ENCODE measurements at places on chromosomes 1 and 21.

GRCh38 chr1:39501666-39502065 is 10.2 kb downstream of the BMP8A start:
- DNase-seq = no peak

- no peak for DNase-seq
Measured at GRCh38 chr1:56453016-56453415, 126.3 kb downstream of the PLPP3 start.

DNA sequence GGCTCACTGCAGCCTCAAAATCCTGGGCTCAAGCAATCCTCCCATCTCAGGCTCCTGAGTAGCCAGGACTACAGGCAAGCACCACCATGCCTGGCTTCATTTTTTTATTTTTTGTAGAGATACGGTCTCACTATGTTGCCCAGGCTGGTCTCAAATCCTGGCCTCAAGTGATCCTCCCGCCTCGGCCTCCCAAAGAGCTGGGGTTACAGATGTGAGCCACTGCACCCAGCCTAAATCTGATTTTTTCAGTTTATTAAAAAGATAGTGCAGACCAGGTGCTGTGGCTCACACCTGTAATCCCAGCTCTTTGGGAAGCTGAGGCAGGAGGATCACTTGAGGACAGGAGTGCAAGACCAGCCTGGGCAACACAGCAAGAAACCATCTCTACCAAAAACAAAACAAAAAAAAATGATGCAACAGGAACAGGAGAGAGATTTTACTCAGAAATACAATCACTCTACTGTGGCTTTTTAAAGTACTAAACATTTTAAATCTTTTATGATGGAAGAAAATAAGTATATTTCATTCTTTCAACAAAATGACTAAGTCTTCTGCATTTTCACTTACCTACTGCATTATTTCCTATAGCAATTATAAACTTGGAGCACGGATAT is 1.9 kb downstream of the PSMG1 start:
- DNase-seq = no peak

DNA sequence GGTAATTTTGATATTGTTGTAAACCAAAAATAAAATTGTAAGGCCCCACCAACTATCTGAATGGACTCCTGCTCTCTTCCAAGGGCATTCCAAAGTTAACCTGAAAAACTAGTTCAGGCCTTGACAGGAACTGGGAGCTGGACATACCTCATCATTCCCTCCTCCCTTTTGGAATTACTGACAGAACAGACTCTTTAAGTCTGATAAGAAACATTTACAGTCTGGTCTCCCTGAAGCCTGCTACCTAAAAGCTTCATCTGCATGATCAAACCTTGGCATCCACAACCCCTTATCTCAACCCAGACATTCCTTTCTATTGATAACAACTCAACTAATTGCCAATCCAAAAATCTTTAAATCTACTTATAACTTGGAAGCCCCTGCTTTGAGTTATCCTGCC is 123.8 kb downstream of the TLR5 start:
- no peak for DNase-seq

GRCh38 chr1:92367496-92367895 is 68.6 kb downstream of the RPAP2 start:
- no peak for DNase-seq

- no peak for DNase-seq
Measured at GRCh38 chr1:179129702-179130473, 48.0 kb downstream of the TOR3A start.

DNA sequence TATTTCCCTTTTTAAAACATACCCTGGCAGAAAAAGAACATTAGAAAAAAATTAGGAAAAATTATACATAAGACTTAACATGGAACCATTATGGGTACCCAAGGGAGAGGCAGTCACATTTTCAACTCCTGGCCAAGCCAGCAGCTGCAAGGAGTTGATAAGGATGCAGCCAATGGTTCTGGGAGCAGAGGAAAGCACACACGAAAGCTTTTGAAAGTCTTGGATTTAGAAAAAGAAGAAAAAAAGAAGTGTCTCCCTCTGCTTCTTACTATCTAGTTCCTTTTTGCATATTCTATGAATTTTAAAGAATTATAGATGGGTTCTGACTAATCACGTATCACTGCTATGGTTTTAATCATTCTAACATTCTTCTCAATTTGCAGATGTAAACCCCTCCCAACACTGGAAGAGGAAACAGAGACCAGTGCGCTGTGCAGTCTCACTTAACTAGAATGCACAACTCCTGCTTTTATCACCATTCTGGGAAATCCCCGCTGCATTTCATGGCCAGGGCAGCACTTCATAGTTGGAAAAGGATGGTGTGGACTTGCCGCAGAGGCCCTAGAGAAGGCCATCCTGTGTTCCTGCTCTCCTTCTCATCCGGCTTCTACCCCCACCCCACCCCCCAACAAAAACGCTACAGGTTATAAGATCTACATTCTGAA is 2.7 kb upstream of the CD58 start:
- DNase-seq = no peak

DNA sequence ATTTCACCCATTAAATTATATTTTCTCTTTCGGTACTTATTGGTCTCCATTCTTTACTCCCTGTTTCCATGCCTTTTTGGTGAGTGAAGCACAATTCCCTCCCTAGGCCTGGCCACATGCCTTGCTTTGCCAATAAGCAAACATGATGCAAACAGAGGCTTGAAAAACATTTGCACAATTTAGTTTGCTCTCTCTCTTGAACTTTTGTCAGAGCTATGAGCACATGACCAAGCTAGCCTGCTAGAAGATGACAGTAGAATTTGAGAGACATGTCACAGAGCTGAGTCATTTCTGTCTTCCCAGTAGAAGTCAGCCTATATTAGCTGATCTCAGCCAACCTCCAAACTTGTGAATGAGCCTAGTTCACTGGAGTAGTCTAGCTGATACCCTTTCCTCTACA is 24.6 kb downstream of the ANGPTL3 start:
- DNase-seq = no peak

DNA sequence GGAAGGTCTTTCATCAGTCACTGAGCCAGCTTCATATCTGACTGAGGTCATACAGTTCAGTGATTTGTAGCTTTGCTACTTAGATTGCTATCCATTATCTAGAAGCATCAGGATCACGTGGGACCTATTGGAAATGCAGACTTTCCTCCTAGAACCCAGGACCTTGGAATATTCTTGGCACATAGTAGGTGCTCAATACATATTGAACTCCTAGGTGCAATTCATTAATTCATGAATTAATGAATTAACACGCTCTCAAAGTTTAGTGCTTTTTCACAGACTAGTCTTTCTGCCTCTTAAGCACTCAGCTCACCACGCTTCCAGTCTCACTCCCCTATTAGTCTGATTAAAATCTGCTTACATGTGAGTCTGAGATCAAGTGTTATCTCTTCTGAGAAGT is 12.1 kb downstream of the METTL18 start:
- no peak for DNase-seq

GRCh38 chr1:214525535-214526019 is 25.8 kb downstream of the PTPN14 start:
- no peak for DNase-seq

- no peak for DNase-seq
Measured at GRCh38 chr1:94095112-94095637, 25.8 kb downstream of the ABCA4 start.

DNA sequence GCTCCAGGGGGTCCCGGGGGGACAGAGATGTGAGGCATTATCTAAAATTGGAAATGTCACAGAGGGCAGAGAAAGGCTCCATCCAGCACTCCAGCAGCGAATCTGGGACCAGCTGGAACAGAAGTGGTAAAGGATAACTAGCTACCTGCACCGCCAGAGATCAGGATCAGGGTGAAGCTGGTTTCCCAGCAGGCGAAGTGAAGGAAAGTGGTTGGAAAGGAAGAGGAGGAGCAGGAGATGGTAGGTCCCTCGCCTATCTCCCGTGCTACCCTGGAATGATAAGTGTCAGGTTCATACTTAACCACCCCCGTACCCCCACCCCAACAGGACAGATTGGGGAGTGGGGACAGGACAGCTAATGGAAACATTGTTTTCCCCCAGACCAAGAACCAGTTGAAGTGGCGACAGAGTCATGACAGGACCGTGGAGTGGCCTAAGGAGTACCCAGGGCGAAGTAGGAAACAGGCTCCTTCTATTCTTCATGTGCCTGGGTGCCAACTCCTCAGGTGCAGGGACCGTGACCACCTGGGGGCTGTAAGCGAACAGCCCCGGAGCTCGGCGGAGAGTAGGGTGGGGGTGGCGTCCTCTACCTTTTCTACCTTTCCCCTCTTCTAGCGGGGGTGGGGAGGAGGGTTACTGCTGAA is 717 bp downstream of the B4GALT3 start:
- no peak for DNase-seq

- DNase-seq = no peak
Measured at GRCh38 chr1:242146652-242147051, 147.8 kb upstream of the MAP1LC3C start.

- no peak for DNase-seq
Measured at GRCh38 chr1:19294638-19295037, 6.1 kb upstream of the AKR7A3 start.

GRCh38 chr1:15974855-15975254 is 1.0 kb downstream of the ZBTB17 start:
- no peak for DNase-seq

- DNase-seq = no peak
Measured at GRCh38 chr21:26451081-26451740, 121.9 kb downstream of the CYYR1 start.

DNA sequence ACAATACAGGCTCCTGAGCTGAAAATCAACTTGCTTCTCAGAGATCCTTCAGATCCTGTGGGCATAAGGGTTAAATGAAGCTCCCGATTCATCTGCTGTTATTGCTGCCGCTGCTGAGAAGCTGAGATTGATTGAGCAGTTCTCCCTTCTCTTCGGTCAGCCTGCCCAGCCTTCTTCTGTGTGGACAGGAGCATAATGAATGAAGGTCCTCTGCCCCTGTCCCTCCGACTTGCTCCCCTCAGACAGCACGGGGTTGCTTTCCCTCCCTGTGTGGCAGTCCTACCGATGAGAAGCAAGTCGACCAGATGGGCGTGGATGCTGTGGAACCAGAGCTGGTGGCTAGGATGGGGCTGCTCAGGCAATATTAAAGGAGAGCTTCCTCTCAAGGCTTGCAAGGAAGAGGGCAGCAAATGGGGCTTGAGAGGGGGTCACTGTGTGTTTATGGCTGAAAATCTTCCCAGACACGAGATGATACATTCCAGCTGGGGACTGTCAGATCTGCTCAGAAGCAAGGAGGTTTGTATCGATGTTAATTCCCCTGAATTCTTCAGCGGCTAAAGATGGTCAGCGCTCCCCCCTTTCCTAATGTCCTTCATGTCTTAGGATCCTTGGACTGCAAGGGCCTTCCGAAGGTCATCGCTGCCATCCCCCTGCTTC is 63.9 kb upstream of the GOLT1A start:
- no peak for DNase-seq

DNA sequence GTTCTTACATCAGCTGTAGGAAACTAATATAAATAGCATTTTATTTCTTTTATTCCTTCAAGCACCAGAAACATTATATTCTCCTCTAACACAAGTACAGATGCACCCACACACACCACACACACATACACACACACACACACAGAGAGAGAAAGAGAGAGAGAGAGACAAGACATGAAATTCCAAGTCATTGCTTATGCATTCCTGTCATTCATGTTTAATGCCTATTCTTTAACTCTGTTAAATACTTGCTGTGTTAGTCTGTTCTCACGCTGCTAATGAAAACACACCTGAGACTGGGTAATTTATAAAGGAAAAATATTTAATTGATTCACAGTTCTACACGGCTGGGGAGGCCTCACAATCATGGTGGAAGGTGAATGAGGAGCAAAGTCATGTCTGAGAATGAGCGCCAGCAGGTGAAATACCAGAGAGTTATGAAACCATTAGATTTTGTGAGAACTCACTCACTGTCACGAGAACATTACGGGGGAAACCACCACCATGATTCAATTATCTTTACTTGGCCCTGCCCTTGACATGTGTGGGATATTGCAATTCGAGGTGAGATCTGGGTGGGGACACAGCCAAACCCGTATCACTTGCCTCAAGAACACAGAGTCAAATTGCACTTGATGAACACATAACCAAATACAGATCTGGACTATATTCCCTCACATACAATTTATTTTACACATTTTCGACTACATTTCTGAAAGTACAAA is 1058.1 kb upstream of the TMPRSS15 start:
- no peak for DNase-seq

GRCh38 chr1:60870269-60870865 is 212.0 kb upstream of the NFIA start:
- DNase-seq = no peak

DNA sequence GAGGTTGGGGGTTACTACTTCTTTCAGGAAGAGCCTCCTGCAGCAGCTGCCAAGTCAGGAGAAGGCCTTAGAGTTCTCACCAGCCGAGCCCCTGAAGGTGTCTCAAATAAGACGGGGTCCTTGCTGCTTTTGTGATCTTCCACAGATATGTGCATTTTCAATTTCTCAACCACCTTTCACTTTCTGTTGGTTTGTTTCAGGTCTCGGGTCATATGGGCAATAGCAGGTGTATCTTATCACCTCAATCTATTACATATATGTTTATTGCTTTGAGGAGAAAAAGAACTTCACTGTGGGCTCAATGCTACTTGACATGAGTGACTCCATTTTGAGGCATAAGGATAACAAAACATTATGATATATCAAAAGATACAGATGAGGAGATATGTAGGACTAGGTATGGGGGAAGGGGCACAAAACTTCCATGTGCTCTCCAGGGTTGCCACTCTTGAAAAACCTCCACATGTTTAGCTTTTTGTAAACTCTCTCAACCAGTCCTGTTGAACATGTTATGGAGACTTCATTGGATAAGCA is 1171.4 kb upstream of the ADGRL2 start:
- no peak for DNase-seq

- no peak for DNase-seq
Measured at GRCh38 chr1:64487061-64487460, 17.1 kb downstream of the CACHD1 start.

DNA sequence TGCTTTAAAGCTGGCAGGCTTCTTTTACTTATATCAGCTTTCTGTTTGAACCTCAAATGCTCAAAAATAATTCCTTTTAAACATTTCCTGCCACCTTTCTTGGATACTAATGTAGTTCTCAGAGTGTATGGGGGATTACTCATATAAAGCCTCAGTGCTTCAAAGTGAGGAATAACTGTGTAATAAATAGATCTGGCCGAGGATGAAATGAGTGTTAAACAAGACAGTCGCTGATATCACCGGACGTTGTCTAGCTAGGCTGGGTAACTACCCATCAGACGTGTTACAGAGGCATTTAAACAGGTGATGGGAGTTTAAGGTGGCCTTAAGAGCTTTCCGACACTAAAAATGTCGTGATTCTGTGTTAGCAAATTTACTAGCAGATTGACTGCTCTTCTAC is 53.1 kb downstream of the VANGL2 start:
- no peak for DNase-seq

GRCh38 chr1:44792736-44793502 is 4.9 kb upstream of the BEST4 start:
- no peak for DNase-seq

- DNase-seq = no peak
Measured at GRCh38 chr1:177211231-177211630, 40.5 kb downstream of the BRINP2 start.

DNA sequence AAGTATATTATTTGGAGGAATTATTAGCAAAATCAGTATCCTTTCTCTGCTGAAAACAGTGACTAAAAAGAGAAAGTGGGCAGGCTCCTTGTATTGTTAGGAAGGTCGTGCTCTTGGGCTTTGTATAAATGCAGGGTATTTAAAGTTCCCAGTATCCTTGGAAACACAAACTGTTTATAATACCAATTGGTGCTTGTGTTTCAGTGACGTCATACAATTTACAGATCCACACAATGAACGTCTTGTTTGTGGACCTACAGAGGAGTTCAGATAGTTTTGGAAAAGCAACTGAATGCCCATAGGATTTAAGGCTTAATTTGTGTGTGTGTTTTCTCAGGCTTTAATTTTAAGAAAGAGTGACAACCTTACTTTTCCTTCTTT is 168.2 kb downstream of the RASAL2 start:
- DNase-seq = no peak
